ENCODE measurements at places on chromosomes 1 and 21.

- no peak for DNase-seq
Measured at GRCh38 chr21:44448651-44449131, 6.6 kb upstream of the LRRC3 start.

DNA sequence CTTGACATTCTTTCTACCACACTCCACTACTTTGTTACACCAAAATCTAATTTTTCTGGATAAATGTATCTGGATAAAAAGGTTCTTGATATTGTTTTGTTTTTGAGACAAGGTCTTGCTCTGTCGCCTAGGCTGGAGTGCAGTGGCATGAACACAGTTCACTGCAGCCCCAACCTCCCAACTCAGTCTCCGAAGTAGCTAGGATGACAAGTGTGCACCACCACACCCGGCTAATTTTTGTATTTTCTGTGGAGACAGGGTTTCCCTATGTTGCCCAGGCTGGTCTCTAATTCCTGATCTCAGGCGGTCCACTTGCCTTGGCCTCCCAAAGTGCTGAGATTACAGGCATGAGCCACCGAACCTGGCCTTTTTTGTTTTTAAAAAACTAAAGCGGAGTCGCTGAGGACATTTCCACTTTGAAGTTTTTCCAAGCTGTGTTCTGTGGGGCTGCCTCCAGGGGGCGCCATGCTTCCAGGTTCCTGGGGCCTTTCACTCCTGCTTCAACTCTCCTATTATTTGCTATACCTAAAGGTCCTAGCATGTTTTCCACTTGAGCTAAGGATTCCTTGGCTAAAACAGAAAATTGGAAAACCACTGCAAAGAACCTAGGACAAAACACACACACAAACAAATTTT, 14.1 kb upstream of the NCMAP start:
- DNase-seq = no peak

DNA sequence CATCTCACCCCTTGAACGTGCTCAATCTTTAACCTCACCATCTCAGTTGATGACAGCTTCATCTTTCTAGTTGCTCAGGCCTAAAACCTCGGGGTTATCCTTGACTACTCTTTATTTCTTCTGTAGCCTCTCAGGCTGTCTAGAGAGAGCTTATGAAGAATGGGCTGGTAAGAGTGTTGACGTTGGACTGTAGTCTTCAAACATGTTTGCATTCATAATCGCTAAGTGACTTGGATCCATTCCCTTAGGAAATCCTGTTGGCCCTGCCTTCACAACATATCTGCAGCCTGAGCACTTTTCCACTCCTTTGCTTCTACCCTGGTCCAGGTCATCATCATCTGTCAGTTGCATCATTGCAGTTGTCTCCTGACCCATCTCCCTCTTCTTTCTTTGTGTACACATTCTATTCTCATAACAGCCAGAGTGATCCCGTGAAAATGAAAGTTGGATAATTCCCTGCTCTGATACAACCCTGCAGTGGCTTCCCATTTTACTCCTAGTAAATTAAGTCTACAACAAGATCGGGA, 10.5 kb downstream of the UCK2 start:
- no peak for DNase-seq

DNA sequence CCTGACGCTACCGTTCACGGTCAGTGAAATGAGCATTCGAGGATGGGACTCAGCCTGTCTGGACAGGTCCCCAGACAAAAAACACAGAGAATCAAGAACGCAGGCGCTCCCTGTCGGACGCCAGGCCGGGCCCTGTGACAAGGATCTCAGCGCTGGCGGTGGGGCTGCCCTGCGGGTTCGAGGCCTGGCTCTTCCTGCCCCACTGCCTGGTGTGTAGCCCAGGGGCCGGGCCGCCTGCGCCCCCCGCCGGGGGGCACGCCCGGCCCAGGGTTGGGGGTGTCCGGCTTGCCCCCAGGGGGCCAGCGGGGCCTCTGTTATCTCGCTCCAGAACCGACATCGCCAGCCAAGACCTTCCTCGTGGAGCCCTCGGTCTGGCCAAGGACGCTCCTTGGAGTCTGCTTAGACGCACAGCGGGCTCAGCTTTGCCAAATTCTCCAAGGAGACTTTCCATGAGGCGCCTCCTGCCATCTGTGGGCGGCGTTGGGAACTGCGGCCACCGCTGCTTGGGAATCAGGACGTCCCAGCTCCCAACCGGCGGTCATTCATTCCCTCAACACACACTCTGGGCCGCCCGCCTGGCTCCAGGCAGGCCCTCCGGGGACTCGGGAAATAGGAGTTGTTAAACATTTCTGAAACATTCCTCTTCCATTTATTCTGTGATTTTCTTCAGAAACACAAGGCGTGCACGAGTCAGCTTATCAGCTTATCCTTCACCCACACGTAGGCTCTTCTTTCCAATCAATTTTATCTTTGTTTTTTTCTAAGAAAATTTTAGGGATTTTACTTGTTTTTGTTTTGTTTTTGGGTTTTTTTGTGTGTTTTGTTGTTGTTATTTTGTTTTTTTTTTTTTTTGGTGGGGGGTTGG, 11.3 kb upstream of the RIPK4 start:
- DNase-seq = peak; percentile 67

DNA sequence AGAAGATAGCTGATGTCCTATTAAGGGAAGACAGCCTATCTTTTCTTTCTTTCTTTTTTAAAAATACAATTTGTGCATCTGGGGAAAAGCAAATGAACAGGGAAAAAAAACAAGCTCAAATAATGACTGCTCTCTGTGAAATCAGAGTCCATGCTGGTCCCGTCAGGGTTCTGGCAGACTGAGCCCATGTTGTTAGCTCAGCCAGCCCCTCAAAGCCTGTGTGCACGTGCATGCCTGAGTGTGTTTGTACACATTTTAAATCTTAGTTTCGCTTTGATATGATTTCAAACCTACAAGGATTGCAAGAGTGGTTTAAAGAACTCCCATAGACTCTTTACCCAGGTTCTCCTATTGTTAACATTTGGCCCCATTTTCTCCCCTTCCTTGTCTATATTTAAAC, 231.8 kb upstream of the GREM2 start:
- DNase-seq = no peak

DNA sequence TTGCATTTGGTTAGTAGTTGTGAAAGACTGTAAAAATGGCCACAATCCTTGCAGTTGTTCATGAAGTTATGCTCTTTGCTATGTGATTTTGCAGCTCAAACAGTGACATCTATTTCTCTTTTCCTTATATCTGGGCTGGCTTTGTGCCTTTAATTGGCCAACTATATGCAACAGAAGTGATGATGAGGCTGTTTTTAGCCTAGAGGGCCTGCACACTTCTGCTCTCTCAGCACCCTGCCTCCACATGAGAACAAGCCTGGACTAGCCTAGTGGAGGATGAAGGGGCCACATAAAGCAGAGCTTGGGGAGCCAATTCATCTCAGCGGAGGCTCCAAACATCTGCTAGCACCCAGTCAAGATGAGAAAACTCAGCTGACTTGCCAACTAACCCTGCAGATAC, 339.8 kb downstream of the OMA1 start:
- DNase-seq = no peak

DNA sequence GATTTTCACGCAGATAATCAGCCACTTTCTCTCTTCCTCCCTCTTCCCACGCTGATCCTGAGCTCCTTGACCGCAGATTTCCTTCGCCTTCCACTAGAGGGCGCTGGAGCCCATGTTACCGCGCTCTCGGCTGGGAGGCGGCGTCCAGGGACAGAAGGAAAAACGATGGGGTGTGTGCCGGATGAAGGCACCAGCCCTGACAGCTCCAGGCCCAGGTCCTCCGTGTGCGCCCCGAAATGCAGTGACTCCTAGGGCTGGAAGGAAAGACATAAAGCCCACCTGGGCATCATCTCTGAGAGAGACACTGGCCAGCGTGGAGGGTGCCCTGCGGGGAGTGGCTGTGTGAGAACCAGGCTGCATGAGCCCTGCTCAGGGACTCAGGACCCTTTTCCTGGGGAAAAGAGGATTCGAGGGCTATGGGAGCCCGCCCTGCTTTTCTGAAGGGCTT, 44.9 kb upstream of the CYP2J2 start:
- peak; percentile 23 for DNase-seq

DNA sequence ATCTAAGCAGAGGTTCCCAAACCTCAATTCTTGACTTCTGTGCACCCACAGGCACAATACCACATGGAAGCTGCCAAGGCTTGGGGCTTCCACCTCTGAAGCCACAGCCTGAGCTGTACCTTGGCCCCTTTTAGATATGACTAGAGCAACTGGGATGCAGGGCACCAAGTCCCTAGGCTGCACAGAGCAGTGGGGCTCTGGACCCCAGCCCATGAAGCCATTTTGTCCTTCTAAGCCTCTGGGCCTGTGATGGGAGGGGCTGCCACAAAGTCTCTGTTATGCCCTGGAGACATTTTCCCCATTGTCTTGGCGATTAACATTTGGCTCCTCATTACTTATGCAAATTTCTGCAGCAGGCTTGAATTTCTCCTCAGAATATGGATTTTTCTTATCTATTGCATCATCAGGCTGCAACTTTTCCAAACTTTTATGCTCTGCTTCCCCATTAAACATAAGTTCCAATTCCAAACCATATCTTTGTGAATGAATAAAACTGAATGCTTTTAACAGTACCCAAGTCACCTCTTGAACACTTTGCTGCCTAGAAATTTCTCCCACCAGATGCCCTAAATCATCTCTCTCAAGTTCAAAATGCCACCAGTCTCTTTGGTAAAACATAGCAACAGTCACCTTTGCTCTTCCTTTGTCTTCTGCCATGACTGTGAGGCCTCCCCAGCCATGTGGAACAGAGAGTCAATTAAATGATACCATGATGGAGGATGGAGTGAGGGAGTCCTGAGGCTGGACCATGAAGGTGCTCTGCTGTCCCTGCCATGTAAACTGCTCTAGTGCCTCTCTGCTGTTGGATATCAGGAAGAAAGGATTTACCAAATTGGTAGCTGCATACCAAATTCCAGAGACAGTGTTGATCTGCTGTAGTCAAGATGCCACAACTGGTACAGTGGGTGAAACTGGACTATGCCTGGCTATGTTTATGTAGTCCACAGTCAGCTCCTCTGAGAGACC, 37.6 kb downstream of the RUNX3 start:
- no peak for DNase-seq

- no peak for DNase-seq
Measured at GRCh38 chr21:26954662-26955121, 12.2 kb downstream of the ADAMTS5 start.

- no peak for DNase-seq
Measured at GRCh38 chr1:204368996-204369726, 9.4 kb upstream of the PLEKHA6 start.

GRCh38 chr1:182185136-182185535, 123.6 kb upstream of the ZNF648 start:
- peak; percentile 36 for DNase-seq

- peak; percentile 71 for DNase-seq
Measured at GRCh38 chr1:234597894-234598293, 12.1 kb downstream of the IRF2BP2 start.

- no peak for DNase-seq
Measured at GRCh38 chr21:16454399-16454798, 724.6 kb downstream of the USP25 start.

DNA sequence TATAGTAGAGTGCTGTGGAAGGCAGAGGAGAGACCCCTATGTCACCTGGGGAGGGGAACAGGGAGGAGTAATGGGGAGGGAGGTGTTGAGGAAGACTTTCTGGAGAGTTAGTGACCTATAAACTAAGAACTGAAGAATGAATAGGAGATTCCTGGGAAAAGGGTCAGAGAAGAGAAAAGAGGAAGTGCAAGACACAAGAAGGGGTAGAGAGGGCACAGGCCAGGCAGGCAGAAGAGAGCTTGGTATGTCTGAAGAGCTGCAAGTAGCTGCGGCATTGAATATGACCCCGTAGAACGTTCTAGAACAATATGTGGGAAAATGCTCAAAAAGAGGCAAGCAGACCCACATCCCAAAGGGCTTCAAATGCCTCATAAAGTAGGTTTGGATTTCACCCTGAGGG, 361.2 kb downstream of the PRDM2 start:
- DNase-seq = no peak

DNA sequence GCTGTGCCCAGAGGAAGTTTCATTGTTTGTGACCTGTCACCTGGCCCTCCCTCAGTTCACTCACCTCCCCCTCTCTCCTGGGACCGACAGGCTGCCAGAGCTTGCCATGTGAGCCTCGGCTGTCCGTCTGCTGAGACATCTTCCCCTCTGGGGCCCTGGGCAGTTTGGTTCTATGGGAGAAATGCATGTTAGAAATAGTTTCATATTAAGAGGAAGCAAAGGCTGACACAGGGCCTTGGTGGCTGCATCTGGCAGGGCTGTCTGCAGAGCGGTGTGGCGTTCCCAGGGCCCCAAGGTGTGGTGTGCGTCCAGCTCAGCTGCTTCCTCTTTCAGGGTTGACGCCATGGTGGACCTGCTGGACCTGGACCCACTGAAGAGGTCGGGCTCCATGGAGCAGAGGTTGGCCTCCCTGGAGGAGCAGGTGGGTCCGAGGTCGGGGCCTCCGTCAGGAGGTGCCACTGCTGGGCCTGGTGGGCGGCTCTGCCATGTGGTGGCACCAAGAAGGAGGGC, 31.9 kb upstream of the LRRC3 start:
- DNase-seq = no peak

- DNase-seq = no peak
Measured at GRCh38 chr21:32496568-32496967, 84.1 kb downstream of the EVA1C start.

- DNase-seq = no peak
Measured at GRCh38 chr21:46674430-46675007, 39.0 kb downstream of the PRMT2 start.

DNA sequence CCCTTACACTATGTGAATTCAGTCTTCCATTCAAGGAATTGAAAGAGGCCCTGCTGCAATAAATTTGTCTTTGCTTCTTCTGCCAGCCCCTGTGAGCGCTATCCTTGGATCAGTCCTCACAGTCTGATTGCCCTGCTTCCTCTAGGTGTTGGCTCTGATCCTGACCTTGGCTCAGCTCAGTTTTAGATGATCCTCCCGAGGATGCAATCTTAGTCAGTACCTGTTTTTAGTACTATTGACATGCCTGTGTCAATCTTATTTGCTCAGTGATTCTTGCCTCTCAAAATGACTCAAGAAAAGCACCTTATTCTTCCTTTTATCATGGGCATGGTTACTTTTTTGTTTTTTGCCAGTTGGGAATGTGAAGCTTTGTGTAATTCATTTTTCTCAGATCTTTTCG, 101.4 kb upstream of the KCNK1 start:
- DNase-seq = no peak

GRCh38 chr1:35556484-35557117, 602 bp downstream of the KIAA0319L start:
- no peak for DNase-seq

DNA sequence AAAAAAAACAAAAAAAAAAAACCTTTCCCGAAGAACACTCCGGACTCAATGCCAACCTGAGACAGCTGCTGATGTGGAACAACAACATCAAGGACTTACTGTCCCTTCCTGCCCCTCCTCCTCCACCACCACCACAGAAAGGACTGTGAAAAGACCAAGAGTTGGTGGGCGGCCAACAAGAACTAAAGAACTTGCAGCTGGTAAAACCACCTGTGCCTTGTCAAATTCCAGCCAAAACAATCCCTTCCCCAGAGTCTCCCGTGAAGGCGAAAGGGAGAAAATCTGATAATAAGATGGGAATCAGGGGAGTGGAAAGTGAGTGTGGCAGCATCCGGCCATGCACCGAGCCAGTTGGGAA, 88.9 kb downstream of the PROX1 start:
- no peak for DNase-seq

DNA sequence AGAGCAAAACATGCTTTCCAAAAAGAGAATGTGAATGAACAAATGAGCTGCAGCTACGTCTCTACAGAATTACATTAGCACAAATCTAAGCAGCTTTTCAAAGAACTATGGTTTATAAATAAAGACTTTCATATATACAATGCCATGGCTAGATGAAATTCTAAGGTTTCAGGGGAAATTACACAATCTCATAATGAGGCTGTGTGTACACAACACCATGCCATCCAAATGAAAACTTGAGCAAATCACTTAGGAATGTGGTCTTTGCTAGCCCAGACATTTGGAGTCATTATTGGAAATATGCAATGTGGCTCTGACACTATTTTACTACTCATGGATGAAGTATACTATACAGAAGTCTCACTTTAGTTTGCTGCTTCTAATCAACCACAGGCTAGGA, 37.5 kb downstream of the SPAG17 start:
- DNase-seq = no peak

Measured in CD14-positive monocyte (primary cell).